ENCODE measurements at places on chromosomes 12 and 14.

- no peak for DNase-seq
Measured at GRCh38 chr14:21350539-21350938, 33.3 kb downstream of the SUPT16H start.

DNA sequence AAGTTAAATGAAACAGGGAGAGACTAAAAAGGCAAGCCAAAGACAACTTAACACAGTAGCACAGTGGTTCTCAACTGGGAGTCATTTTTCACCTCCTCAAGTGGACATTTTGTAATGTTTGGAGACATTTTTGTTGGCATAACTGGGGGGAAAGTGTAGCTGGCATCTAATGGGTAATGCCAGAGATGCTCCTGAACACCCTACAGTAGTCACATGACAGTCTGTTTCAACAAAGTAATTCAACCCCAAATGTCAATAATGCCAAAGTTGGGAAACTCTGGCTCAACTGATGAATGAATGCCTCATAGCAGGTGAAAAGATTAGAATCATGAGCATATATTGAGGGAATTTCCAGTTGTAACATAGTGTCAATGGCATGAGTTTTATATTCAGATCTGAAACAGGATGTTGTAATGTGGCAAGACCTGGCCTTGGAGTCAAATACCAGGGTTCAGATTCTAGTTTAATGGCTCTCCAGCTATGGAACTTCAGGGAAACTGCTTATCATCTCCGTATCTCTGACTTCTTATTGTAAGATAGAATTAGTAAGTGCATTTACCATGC, 2.4 kb upstream of the OR4K5 start:
- DNase-seq, result no peak

- DNase-seq, result peak; percentile 11
Measured at GRCh38 chr14:98959958-98960616, 311.9 kb downstream of the BCL11B start.

GRCh38 chr12:60693019-60693626, 1097.3 kb downstream of the SLC16A7 start:
- DNase-seq, result no peak

DNA sequence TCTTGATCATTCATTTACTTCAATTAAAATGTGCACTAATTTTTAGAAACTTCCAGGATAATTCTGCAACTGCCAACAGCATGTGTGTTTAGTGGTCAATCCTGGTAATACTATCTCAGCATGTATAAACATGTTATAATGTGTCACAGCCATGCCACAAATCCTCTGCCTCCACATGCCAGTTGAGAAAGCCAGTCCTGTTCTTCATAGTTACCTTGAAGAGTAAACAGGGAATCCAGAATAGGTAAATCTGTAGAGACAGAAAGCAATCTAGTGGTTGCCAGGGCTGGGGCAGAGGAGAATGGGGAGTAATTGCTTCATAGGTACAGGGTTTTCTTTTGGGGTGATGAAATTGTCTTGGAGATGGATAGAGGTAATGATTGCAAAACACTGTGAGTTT, 85.9 kb downstream of the ARMH4 start:
- no peak for DNase-seq

DNA sequence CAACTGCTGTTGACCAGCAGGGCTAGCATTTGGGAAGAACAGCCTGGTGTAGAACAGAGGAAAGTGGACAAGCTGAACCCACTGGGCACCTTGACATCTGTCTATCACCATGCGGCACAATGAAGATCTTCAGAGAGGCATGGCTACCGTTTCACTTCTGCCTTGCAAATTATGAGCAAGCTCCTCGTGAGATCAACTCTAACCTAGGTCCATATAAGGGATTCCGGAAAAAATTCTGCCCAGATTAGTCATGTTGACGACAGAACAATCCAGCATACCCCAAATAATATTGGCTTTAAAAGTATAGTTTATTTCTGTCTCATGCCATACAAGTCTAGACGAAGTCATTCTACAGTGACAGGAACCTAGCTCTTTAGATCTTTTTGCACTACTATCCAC, 91.6 kb upstream of the ATF7IP start:
- no peak for DNase-seq

- DNase-seq, result no peak
Measured at GRCh38 chr12:124979568-124979967, 9.4 kb downstream of the DHX37 start.

DNA sequence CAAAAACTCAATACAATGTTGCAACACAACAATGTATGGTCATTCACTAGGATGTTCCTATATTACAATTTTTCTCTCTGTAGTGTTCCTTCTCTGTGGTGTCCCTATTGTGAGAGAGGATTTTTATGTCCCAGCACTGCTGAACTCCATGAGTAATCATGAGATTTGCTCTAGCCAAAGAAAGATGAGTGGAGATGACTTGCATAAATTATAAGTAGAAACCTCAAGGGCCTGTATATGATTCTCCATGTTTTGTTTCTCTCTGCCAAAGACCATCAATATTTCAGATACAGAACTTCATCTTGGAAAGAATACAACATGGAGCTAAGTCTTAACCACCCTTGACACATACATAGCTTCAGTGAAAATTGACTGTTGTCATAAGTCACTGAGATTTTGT, 579.1 kb downstream of the TMTC2 start:
- DNase-seq, result no peak

- DNase-seq, result no peak
Measured at GRCh38 chr12:89523843-89524540, 604 bp downstream of the GALNT4 start.

DNA sequence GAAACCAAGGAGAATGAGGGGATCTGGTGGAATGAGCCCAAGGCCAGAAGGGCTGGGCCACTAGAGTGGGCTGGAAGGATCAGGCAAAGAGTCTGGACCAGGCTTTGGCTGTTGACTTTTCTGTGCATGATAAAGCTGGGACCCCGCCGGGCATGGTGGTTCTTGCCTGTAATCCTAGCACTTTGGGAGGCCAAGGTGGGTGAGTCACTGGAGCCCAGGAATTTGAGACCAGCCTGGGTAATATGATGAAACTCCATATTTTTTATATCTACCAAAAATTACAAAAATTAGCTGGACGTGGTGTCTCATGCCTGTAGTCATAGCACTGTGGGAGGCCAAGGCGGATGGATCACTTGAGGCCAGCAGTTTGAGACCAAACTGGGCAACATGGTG, 393 bp upstream of the KLHL33 start:
- no peak for DNase-seq

- no peak for DNase-seq
Measured at GRCh38 chr12:65962036-65962430, 137.8 kb downstream of the HMGA2 start.

DNA sequence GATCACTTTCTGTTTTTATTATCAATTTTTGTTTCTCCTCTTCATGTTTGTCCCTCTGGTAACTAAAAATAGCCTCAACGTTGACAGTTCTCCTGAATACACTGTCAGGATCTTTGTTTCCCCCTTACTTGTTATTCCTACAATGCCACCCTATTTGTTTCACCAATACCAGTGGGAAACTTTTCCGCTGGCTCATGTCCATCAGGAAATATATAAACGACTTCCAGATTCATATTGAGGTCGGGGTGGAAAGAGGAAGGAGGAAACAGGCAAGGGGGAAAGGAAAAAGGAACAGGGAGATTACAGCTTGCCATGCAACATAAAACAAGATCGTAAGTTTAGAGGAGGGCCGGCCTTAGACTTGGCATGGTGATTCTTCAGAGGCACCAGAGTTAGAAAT, 61.7 kb downstream of the BTBD7 start:
- DNase-seq, result no peak

DNA sequence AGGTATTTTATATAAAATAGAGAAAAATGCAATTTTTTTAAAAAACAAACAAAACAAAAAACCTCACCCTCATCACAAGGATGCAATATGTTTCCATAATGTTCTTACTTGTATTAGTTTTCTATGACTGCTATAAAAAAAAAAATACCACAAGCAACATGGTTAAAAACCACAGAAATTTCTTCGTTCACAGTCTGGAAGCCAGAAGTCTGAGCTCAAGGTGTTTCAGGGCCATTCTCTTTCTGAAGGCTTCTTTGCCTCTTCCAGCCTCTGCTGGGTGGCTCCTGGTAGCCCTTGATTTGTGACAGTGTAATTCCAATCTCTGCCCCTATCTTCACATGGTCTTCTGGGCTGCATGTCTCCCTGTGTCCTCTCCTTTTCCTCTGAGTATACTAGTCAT, 21.5 kb upstream of the SSTR1 start:
- no peak for DNase-seq

DNA sequence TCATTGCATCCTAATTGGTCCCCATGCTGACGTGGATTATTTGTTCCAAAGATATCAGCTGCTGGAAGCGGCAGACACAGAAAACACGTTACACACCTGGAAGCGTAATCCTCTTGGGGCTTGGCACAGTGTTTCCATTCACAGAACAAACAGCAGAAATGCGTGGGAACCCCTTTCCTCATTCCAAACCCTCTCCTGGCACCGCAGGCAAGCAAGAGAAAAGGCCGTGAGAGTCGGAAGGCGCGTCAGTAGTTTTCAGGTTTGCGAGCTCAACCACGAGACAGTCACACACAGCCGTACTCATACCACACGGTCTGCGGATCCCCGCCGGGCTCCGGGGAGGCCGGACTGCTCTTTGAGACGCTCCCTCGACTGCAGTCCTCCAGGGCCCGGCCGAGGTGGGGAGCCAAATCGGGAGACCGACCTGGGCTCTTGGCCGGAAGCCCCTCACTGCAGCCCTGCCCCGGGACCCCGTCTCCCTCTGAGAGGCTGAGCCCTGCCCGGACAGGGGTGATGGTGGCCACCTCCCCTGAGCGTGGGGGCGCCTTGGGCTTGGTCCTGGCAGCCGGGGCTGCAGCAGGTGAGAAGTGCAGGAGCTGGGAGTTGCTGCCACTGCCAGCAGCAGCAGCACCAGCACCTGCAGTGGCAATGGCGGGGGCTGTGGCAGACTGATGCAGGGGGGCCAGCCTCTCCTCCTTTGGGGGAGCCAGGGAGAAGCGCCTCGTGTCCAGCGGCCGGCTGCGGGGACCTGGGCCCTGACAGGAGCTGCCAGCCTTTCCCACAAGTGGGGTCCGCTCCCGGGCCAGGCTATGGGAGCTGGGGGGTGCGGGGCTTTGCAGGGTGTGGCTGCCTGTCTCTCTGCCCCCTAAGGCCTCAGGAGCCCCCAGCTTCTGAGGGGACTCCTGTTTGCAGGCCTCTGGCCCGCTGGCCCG, 28.1 kb upstream of the GPR68 start:
- peak; percentile 37 for DNase-seq

DNA sequence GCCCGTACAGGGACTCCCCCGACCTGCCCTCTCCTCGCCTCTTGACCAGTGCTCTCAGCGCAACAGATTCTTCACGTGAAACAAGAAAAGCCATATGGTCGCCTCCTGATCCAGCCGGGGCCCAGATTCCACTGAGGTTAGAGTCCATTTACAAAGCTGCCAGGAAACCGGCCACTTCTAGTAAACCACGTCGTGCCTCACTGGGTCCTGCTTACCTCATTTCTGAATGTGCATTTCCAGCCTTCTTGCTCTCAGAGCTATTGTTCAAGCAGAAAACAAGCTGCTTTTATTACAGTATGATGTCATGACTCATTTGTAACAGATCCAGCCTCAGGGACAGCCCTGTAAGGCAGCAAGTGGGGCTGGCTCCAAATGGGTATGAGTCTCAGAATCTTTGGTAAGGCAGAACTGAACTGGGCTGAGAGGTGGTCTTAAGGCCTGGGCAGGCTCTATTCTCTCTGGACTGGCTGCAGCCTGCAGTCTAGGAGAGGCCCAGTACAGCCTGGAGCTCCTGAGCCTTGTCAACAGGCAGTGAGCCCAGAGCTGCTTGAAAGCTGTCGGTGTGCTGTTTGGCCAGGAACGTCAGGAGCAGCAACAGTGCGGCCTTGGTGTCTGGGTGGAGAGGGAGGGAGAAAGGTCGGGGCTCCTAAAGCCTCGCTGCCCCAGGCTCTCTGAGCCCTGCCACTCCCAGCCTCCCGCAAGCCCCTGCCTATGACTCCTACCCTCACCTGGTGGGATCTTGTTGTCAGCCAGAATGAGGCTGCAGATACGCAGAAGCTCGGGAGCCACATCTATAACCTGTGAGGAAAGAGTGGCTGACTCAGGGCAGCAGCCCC, 8.3 kb downstream of the REC8 start:
- no peak for DNase-seq

DNA sequence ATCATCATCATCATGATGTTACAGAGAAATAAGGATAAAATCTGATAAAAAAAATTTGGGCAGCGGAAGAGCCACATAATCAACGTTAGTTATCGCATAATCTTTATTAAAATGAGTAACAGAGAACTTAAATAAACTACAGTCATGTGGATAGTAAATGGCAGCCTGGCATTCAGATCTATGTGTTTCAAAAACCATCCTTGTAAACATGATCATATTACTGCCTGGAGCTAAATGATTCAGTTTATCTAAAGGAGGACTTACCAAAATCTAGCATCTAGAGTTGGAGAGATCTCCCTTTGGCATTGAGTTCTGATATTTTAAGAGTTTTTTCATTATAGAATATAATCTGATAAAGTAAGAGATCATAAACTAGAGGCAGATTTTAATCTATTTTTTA, 200.1 kb upstream of the MGAT4C start:
- no peak for DNase-seq

- no peak for DNase-seq
Measured at GRCh38 chr12:57479043-57479375, 657 bp downstream of the ARHGAP9 start.

GRCh38 chr14:60722357-60723115, 1.6 kb downstream of the SIX4 start:
- DNase-seq, result peak; percentile 67

- DNase-seq, result no peak
Measured at GRCh38 chr12:68785358-68785757, 22.6 kb upstream of the MDM2 start.

Data from NCI-H1092 treated with DMSO at 0.1 percent for 48 hours (cell line).